ENCODE measurements at places on chromosomes 3 and 15. TPM values are rescaled to one million over a fixed set of nuclear protein-coding genes. Genes with fewer than 3 reads are reported as not detected.

The LRRC31 gene
- not detected for total RNA-seq

The ZNF770 gene
- total RNA-seq = 34.7 TPM

The ADAMTS7 gene
- total RNA-seq = 32.4 TPM

The SPATA12 gene
- not detected for total RNA-seq

The TLR9 gene
- not detected for total RNA-seq

The GOLGA8N gene
- 4.7 TPM for total RNA-seq

The PPM1L gene
- total RNA-seq = 4.3 TPM

The KLF15 gene
- 4.4 TPM for total RNA-seq

The OR5K2 gene
- total RNA-seq = not detected

The RASA2 gene
- total RNA-seq = 20.0 TPM

The GOLGA6L7 gene
- not detected for total RNA-seq

The DUSP7 gene
- 12.7 TPM for total RNA-seq

The TNNC1 gene
- 0.36 TPM for total RNA-seq

The PAK6 gene
- not detected for total RNA-seq

The ARNT2 gene
- total RNA-seq = 30.0 TPM

The C3orf22 gene
- not detected for total RNA-seq

The RPL39L gene
- total RNA-seq = 9.1 TPM

The OCA2 gene
- not detected for total RNA-seq

The ACTC1 gene
- not detected for total RNA-seq

The NOX5 gene
- 0.36 TPM for total RNA-seq

The CLPX gene
- total RNA-seq = 46.7 TPM

The THBS1 gene
- total RNA-seq = 8,941 TPM

The TGM4 gene
- not detected for total RNA-seq

The BFSP2 gene
- total RNA-seq = not detected

The XCR1 gene
- not detected for total RNA-seq

The AMIGO3 gene
- total RNA-seq = 0.29 TPM

The BOC gene
- total RNA-seq = 29.2 TPM

The YEATS2 gene
- total RNA-seq = 32.2 TPM

The CLCN2 gene
- total RNA-seq = 4.3 TPM

The CELSR3 gene
- total RNA-seq = 1.2 TPM

The SMCO1 gene
- total RNA-seq = not detected

The FILIP1L gene
- total RNA-seq = 5.9 TPM

Data from osteoblast (primary cell).